Cerebellum (tissue), 4 donors: ENCODE measurements at places on chromosomes 13 and 19.

DNA sequence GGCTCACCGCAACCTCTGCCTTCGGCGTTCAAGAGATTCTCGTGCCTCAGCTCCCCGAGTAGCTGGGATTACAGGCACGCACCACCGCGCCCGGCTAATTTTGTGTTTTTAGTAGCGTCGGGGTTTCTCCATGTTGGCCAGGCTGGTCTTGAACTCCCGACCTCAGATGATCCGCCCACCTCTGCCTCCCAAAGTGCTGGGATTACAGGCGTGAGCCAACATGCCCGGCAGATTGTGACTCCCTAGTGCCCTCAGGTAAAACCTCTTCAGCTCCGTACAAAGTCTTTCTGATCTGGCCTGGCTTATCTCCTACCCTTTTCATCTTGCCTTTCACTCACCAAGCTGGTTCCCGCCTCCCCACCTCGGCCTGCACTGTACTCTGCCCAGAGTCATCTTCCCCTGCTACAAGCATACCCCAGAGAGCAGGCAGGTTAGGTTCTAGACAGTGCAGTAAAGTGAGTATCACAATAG, 15.0 kb downstream of the BICRA start:
- no peak for DNase-seq

GRCh38 chr19:55098716-55099556, 18.5 kb downstream of the PPP1R12C start:
- DNase-seq = no peak

GRCh38 chr19:39832341-39833083, 1.4 kb downstream of the DYRK1B start:
- DNase-seq = no peak

- DNase-seq = no peak
Observed at GRCh38 chr19:41955521-41955920, 3.6 kb downstream of the RABAC1 start.

DNA sequence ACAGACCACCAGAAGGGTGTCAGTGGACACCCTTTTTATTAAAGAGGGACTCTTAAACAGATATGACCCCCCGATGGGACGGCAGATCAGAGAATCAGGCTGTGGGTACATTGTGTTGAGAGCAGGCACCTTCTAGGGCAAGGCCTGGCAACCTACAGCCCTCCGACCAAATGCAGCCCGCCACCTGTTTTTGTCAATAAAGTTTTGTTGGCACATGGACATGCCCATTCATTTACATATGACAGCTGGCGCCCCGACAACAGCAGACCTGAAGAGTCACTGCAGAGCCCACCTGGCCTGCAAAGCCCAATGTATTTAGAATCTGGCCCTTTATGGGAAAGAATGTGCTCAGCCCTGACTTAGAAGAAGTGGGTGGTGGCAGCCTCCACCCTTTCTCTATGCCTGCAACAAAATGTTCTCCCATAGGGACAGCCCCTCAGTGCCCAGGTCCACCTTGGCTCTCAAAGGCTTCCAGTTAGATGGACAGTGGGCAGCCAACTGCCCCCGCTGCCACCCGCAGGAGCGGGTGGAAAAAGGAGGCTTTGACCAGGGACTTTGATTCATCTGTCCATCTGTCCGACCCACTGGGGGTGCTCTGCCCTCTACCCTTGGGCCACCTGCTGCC, 184.9 kb downstream of the PTPRS start:
- DNase-seq = no peak

DNA sequence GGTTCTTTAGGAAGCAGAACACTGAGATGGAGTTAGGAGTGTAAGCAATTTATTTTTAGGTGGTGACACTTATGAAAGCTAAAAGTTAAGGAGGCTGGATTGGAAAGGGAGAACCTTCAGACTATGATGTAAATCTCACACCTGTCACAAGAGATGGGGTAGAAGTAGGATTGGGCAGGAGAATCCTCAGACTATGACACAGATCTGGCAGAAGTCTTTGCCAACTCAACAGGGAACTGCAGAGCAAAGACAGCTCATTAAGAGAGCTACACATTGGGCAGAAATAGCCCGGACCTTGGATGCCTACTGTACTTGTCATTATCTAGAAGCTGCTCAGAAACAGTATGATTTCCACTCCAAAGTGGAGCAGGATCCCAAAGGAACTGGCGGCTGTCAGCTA, 134.4 kb downstream of the DNAJC15 start:
- peak; percentile 31 for DNase-seq

- peak; percentile 82 for DNase-seq
Observed at GRCh38 chr13:112968910-112969691, at the start of gene MCF2L. Gene MCF2L, plus strand, starts transcription at chr13:112969214. Its CDS starts 166 bp downstream, at chr13:112969380.
